ENCODE measurements at places on chromosomes 16 and 17.

DNA sequence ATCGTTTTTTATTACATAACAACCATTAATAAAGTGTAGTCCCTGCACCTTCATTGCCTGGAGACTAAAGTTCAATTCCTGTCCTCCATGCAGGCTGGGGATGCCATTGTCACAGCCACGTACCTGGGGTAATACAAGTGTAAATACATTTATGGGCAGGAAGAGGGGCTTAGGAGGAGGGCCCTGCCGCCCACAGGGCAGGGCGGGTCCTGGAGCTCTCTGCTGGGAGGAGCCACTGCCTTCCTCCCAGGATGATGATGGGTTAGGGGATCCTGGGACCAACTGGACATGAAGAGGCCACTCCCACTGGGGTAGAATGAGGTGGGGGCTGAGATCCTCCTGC is 44.1 kb upstream of the SLC38A10 start:
- DNase-seq = no peak

GRCh38 chr17:19567216-19568015 is 33.8 kb downstream of the SLC47A1 start:
- DNase-seq = no peak

DNA sequence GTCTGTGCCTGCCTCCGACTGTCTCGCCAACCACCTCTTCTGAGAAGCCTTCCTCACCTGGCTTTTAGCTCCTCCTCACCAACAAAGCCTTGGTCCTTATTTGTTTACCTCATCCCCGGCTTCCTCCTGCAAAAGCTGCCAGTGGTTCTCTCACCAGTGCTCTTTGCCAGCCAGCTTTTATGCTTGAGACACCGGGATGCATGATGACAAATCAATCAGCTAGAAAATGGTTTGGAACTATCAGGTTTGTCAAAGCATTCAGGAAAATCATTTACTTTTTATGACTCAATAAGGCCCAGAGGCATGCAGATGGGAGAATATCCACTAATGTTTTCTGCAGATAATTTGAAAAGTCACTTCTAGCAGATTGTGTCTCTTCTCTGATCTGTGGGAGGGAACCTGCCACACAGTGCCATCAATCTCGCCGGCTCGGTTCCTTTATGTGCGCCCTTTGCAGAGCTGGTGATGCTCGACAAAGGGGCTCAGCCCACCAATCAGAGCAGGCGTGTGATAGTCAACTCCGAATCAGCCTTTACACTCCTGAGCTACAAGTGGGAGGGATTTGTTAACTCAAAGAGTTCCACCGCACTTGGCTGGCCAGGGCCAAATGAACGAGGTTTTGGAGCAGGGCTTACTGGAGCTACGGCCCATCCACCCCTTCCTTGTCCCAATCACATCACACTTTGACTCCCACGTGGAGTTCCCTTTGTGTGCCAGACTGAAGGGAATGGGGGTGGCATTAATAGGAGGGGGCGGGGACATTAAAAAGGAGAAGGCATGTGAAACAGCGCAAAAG is 85.8 kb downstream of the MRC2 start:
- DNase-seq = peak; percentile 73

DNA sequence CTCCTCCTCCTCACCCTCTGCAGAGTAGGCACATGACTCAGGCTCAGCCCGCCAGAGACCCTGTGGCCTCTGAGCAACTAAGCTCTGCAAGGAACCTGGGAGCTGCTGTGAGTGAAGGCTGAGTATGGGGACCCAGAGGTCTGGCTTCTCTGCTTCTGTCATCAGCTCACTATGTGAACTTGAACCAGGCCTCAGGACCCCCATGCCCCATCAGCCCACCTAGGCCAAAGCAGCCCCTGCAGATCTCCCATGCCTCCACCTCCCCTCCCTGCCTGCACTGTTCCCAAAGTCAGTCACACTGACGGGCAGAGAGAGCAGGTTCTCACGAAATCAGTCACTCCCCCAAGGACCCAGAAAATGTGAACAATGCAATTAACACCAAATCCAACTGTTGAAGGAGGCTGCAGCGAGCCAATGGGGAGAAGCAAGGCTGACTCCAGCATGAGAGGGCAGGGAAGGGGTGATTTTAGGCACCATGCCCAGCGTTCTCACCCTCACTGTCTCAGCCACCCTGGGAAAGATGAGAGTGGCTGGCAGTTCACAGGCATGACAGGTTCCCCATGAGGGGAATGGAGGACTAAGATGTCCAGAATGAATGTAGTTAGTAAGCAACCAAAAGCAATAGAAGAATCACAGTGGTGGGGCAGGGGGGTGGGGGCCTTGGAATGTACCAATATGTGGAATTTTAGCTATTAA is 60.6 kb downstream of the BEAN1 start:
- no peak for DNase-seq

GRCh38 chr17:40937384-40937819 is at the start of gene KRT23:
KRT23 (minus strand) TSS chr17:40937646; CDS start chr17:40936603, 1,043 bp downstream.
- DNase-seq = peak; percentile 25

DNA sequence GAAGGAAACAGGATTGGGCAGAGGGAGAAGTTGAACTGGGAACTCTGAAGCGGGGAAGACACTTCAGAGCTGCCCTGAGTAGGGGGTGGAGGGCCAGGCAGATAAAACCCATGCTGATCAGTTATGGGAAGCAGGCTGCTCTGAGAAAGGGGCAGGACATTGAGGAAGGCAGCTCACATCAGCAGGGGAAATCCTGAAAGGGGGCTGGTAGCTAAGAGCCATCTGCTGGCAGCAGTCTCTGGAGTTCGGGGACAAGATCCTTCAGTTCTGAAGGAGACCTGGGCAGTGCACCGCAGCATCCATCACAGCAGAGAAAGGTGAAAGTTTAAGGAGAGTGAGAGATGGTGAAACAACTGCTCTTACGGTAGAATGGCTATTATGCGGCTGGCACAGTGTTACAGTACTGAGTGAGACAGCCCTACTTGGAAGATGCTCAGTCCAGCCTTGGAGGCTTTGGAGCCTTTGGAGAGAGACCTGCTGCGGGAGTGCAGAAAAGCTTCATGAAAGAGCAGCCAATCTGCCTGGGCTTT is 5.4 kb upstream of the KIF18B start:
- no peak for DNase-seq

DNA sequence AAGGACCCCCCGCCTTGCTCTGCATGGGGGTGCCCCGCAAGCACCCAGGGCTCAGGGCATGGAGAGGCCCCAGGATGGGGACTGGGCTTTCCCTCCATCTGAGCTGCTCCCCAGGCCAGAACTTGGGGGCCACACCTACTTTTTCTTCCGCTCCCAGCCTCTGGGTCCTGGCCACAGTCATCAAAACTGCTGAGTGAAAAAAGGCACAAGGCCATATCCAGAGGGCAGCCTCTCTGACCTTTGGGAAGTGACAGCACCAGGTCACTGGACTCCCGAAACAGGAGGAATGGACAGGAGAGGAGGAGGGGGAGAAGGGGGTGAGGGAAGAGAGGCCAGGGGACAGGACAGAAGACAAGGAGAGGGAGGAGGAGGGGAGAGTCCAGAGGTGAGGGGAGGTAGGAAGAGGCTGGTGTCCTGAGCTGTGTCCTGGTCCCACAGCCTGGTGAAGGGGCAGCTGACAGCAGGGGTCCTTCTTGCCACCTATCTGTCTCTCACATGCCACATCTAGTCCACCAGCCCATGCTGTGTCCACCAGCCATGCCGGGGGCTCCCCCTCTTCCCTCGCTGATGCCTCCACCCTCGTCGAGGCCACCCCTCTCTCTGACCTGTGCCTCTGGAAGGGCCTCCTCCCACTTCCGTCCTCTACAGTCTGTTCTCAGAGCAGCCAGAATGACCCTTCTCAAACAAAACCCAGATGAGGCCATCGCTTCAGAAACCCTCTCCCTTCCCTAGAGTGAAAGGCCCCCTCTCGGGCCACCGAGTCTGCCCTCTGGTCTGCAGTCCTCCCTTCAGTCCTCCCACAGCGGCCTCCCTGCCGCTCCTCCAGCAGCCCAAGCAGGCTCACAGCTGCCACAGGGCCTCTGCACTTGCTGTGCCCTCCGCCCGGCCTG is 73.9 kb upstream of the TOB1 start:
- no peak for DNase-seq

- DNase-seq = peak; percentile 72
Measured at GRCh38 chr17:82458885-82459424, 414 bp downstream of the NARF start.

GRCh38 chr16:25893332-25893731 is 201.6 kb downstream of the HS3ST4 start:
- no peak for DNase-seq

- no peak for DNase-seq
Measured at GRCh38 chr16:70800311-70800710, 647 bp downstream of the VAC14 start.

DNA sequence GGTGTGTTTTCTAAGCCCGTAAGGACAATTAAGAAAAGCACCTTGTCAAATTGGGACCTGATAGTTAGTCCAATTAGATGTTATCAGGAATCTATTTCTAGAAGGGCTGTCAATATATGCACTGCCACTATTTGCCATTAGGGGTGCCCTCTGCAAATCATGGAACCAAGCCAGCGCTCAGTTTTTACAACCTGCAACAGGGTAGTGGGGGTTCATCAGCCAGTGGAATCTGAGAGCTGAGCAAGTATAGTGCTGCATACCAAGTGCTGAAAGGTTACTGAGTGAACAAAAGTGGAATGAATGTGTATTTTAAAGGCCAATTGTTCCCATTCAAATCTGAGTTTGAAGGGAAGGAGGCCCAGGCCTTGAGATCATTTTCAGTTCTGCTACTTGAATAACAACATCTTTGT is 10.4 kb downstream of the PRR11 start:
- peak; percentile 27 for DNase-seq

DNA sequence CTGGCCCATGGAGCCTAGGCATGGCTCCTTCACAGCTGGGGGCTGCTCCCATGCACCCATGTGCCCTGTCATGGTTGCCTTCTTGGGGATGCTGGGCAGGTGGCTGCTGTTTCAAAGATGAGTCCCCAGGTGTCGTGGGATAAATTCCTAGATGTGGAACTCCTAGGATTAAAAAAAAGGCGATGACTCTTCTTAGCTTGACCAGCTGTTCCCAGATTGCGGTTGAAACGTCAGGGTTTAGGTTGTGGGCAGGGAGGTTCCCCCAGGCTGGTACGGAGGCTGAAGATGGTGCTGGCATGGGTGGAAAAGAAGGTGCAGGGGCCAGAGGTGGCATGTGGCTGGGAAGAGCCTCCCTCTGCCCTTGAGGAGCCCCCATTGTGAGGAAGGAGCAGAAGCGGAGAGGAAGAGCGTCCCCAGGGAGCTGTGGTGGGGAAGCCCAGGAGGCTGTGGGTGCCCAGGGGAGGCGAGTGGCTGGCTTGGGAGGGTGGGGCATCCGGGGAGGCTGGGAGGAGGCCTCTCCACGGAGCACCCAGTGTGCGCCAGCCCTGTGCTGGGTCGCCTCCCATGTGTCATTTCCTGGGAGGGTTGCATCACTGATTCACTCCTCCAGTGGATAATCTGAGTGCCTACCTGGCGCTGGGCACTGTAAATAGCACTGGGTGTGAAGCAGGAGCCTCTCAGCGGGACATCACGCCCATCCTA is 7.5 kb upstream of the KCNJ12 start:
- no peak for DNase-seq

- no peak for DNase-seq
Measured at GRCh38 chr17:48843187-48843900, 12.5 kb downstream of the CALCOCO2 start.

DNA sequence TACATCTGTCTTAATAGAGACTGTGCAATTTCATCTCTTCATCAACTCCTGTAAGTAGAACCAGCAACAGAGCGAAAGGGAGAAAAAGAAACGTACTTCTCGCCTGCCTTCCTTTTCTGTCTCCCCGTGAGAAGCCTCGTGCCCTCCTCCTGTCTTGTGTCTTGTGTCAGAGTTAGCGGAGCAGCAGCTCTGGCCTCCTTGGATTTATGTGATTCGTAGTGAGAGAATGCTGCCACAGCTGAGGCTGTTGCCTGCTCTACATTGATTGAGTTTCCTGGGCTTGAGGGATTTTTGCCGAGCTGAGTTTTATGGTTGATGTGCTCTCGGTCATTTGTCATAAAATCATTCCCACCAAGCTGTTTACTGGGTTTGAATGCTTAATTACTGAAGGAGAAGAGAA is 579.1 kb upstream of the RBFOX1 start:
- DNase-seq = no peak

DNA sequence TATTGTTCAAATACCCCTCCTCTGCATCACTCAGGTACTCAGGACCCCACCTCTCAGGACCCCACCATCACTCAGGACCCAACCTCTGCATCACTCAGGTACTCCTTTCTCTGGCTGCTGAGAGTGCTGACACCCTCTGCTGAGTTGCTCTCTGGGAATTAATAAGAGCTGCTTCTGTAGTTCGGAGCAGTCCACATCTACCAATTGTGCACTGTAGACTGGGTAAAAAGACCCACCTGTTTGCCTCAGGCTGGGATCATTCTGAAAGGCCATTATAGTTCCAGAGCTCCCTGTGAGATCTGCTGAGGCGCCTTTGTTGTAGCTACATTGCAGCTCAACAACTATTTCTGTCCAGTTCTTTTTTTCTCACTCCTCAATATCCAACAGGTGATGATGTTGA is 276.3 kb upstream of the MYOCD start:
- no peak for DNase-seq

DNA sequence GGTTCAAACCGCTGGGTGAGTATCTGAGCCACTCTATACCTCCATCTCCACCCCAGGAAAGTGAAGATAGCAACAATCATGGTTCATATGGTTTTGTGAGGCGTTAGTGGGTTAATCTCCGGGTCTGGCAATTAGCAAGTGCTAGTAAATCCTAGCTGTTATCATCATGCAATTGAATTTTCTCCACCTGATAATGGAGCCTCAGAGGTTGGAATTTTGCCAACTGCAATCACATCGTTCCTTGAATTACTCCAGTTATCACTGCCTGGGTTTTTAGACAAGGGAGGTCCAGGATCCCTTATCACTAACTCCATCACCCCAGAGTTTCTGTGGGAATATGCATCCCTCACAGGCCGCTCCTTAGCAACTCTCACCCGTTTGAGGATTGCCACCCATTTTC is 311.5 kb downstream of the RBFOX1 start:
- DNase-seq = no peak

DNA sequence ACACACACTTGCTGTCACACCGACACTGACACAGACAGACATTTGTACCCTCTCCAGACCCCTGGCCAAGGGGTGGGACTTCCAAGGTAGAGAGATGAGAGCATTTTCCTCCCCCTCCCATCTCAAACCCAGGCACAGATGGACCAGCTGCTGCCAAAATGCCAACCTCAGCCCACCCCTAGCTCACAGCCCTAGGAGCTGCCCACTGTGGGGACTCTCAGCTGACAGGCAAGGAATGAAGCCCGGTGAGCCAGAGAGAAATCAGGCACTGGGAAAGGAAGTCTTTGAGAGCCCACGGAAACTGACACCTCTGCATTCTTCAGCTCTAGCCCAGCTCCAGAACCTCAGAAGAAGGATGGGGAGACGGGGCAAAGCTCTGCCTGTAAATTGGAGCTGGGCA is 2.8 kb downstream of the ETV4 start:
- no peak for DNase-seq

DNA sequence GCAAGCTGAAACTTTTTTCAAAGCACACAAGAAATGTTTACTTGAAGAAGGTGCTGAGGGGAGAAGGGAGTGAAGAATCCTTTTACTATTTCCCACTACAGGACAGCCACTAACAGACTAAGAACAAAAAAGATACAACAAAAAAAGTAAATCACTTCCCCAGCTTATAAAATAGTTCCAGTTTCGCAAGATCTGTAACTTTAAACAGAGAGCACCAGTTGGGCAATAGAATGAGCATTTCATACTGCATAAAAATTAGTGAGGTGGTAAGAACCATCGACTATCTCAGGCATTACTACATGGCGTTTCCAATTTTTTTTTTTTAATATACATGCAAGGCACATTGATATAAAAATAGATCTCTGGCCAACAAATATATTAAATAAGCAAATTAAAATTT is 11.1 kb downstream of the CRYBA1 start:
- no peak for DNase-seq

- DNase-seq = no peak
Measured at GRCh38 chr16:88577166-88577565, 7.0 kb downstream of the ZC3H18 start.
